Hippocampal formation (tissue), 2 donors: ENCODE measurements at places on chromosomes 16 and 17.

DNA sequence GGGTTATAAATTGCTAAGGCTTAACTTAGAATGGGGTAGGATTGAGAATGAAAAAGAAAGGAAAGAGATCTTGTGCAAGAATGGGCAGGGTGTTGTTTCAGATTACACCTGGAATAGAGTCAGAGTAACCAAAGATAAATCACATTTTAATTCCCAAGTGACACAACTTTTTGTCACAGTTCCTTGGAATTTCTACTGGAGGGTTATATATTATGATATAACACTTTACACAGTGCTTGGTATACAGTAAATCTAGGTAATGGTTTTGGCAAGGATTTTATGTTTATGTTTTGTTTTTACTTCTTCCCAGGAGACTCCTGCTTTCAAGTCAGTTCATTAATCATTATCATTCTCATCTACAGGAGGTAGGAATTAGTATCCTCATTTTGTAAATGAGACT, 115.7 kb upstream of the KCNJ16 start:
- no peak for DNase-seq

- no peak for DNase-seq
These were observed 77.3 kb upstream of the TANC2 start for GRCh38 chr17:62888765-62889164.

- DNase-seq, result no peak
These were observed 1.4 kb upstream of the SLC22A31 start for GRCh38 chr16:89201439-89202377.

DNA sequence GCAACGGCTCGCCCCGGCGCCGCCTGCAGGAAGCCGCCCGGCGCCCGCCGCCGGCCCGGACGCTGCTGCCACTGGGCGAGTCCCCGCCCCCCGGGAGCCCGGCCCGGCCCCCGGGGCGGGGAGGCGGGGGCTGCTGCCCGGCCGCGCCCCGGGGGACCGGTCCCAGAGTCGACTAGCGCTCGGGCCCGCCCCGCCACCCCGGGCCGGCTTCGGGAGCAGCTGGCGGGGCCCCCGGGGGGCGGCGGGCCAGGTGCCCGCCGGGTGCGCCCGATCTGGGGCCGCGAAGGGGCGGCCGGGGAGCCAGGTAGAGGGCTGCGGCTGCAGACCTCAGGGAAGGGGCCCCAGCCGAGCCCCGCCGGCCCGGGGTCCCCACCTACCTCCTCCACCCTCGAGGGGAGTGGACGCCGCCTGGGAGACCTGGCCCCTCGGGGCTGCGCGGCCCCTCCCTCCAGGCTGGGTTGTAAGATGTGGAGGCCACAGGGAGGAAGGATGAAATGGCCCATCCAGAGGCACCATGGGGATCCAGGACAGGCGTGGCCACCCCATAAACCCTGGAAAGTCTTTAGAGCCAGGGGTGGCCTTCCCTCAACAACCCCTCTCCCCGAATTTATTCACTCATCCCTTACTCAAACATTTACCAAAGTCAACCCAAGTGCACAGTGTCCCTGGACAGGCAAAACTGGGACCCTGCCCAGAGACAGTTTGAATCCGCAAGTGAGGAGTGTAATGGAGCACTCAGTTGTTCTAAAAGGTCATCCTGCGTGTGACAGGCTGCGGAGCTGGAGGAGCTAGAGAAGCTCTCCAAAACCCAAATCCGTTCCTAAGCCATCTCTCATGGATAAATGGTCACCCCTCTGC, at the start of gene CDYL2:
CDYL2 (minus strand) TSS at position 73 of the 858 bp plus-strand sequence. CDS start 425 bp downstream, outside the sequence.
- DNase-seq, result no peak

- DNase-seq, result no peak
These were observed 172.5 kb downstream of the AHSP start for GRCh38 chr16:31700200-31700529.

- no peak for DNase-seq
These were observed 25.3 kb downstream of the FBXO31 start for GRCh38 chr16:87358250-87358649.

DNA sequence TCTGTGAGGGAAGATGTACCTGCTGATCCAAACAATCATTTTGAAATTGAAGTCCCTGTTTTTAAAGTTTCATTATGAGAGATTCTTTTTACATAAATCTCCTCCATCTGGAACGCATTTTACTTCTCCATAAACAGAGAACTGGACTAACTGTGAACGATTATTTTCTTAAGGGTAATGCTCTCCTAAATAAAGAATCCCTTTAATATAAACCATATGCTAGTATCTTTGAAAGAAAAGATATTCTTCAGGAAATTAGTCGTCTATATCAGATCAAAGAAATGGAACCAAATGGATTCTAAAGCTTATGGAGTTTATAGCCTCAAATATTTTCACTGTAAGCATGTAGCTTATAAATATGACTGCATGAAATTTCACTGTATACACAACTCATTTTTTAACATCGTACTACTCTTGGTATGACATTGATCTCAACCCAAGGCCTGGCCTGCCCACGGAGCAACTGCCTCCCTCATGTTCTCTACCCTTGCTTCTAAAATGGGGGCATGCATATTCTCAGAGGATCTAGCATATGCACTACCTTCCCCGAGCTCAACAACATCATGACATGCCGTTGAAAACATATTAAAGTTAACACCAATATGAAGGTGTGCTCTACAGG, 66.4 kb downstream of the MYH10 start:
- no peak for DNase-seq

DNA sequence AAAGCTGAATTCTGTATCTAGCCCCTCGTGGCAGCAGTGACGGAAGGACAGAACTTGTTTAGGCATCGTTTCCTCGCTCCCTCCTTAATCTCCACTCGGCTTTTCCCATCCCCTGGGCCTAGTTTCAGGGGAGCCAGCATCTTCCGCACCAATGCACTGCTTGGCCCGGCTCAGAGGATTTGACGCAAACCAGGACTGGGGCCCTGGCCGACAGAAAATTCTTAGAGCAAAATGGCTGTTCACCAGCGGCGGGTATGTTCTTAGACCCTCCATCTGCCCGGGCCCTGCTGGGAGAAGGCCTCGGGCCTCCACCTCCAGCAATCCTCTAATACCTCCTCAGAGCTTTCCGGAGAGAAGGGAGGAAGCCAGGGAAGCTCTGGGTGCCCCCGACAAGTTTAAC, 54.6 kb downstream of the TBC1D16 start:
- no peak for DNase-seq

DNA sequence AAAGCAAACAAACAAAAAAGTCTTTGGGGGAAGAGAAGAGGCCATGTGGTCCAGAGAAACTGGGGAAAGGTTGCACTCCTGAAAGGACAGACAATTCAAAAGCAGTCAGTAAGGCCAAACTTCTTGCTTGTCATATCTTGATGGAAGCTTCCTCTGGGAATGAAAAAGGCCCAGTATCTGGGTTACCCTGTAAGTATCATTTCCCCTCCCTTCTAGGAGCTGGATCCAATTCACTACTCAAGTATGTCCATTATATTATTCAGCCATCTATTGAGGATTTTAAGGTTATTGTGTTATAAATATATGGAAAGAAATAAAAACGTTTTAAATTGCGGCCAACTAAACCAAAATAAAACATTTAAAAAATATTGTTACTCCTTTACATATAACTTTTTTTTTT, 26.0 kb upstream of the MON1B start:
- DNase-seq, result no peak

DNA sequence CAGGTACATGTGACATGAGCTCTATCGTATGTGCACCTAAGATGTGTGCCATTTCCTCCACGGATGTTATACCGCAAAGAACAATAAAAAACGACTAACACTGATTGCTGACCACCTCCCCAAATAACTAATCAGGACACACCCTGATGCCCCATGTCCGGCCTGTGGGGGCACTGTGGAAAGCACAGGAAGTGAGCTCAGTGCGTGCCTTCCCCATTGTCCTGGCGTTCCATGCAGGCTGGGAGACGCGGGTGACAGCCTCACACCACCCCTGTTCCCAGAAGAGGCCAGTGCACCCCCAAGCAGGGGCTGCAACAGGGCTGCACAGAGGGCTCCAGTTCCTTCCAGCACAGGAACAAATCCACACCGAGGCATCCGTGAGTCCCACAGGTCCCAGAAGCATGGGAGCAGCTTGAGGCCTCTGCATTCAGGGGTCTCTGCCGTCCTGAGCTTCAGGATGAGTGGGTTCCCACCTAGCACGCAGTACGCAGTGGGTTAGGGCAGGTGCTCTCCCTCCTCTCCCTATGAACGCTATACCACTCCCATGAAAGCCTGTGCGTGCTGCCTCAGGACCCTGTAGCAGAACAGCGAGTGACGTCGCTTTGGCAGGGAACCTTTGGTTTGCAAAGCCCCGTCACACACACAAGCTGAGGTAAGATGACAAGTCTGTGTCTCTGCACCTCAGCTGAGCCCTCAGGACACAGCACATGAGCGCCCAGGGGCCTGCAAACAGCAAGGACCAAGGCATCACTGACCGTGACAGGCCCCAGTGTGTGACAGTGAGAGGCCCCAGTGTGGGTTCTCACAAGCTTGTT, 117.7 kb downstream of the ZNF778 start:
- no peak for DNase-seq

DNA sequence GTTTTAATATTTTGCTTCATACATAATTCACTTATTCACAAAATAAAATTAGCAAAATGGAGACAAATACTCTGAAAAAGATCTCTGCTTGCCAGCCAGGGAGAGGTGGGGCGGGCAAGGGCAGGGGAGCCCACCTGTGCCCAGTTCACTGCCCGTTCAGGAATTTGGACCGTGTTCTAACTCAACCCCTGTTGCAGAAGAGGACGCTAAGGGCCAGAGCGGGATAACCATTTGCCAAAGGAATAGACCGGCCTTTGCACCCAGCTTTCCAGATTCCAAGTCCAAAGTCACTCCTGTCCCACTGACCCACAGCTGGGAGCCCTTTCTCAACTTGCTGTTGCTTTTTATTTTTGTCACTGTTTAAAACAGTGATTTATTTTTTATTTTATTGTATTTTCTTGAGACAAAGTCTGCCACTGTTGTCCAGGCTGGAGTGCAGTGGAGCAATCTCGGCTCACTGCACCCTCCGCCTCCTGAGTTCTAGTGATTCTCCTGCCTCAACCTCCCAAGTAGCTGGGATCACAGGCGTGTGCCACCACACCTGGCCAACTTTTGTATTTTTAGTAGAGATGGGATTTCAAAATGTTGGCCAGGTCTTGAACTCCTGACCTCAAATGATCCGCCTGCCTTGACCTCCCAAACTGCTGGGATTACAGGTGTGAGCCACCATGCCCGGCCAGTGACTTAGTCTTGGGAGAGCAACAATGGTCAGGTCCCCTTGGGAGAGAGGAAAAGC, 2.7 kb upstream of the PIEZO1 start:
- DNase-seq, result no peak

DNA sequence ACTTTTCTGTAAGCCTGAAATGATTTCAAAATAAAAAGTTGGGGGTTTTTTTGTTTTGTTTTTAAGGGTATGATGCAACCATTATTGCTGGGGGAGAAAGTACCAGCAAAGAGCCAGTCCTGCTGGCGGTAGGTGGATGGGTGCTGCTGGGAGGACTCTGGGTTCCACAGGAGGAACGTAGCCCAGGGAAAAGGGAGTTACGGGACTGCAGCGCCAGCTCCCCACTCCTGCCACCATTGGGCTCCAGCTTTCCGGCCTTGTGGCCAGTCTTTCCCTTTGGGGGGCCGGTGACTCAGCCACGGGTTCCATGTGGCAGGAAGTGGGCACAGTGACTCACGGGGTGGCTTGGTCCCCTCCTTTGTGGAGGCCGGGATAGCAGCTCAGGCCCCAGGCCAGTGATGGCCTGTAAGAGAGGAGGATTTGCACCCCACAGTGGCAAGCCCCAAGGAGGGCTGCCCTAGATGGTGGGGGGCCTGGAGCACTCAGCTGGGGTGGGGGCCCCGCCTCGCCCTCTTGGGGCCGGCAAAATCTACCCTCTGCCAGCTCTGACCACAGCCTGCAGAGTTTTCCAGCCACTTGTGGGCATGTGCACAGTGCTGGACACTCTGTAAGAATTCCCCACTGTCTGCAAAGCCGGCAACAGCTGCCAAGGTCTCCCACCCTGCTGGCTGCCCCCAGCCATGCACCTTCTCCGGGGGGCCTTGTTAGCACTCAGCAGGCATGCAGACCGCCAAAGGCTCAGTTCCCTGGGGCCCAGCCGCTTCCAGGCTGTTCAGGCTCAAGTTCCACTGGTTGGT, 30.4 kb downstream of the SOCS3 start:
- DNase-seq, result no peak

GRCh38 chr16:72989579-72990551, 58.1 kb downstream of the ZFHX3 start:
- DNase-seq, result no peak

DNA sequence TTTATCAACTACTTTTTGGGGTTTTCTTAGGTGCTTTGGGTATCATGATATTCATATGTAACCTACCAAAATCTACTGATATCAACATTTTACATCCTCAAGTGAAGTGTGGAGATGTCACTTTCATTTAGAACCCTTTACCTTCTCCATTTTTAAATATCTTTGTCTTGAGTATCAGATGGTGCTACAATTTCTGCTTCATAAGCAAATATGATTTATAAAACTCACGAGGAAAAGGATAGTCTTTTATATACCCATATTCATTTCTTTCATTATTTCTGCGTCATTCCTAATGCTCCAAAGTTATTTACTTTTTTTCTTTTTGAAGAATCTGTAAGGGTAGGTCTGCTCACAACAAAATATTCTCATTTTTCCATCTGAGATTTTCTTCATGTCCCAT, 991.7 kb downstream of the CDH11 start:
- no peak for DNase-seq

- no peak for DNase-seq
These were observed 939 bp upstream of the WDR90 start for GRCh38 chr16:648071-648780.

- no peak for DNase-seq
These were observed 7.1 kb downstream of the CHD9NB start for GRCh38 chr16:53045341-53046220.

GRCh38 chr16:86511317-86512161, 1.2 kb downstream of the FOXF1 start:
- DNase-seq, result no peak

DNA sequence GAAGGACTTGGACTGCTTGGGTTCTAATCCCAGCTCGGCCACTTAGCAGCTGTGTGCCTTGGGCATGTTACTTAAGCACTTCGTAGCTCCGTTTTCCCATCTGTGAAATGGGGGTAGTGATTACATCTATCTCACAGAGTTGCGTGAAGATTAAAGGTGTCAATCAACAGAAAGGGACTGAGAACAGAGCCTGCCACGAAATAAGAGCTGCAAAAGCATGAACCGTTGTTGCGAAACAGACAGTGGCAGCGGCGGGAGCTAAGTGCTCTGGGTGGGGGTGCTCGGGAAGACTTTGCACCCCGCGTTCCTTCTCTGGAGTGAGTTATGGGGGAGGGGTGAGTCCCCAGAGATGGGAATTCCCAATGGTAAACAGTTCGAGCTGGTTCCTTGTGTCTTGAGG, 79.6 kb upstream of the LHX1 start:
- DNase-seq, result no peak

DNA sequence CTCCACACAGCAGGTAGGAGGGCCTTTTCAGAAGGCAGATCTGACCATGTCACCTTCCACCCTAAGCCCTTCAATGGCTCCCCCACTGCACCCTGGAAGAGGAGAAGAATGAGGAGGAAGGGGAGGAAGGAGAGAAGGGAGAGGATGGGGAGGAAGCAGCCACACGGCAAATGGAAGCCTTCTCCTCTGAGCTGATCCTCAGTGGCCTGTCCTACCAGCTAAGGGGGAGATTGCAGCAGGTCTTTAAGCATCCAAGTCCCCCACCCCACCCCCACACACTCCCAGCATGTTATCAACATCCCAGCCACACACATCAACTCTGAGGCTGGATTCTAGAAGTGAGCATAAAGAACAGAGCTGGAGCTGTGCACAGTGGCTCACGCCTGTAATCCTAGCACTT, 46.2 kb upstream of the RBFOX3 start:
- DNase-seq, result no peak
